B cell (primary cell): ENCODE measurements at places on chromosomes 7 and 10.

- no peak for DNase-seq
These were observed 56.8 kb upstream of the JAZF1 start for GRCh38 chr7:28237363-28237762.

- no peak for DNase-seq
These were observed 1.0 kb upstream of the CHN2 start for GRCh38 chr7:29193316-29194205.

DNA sequence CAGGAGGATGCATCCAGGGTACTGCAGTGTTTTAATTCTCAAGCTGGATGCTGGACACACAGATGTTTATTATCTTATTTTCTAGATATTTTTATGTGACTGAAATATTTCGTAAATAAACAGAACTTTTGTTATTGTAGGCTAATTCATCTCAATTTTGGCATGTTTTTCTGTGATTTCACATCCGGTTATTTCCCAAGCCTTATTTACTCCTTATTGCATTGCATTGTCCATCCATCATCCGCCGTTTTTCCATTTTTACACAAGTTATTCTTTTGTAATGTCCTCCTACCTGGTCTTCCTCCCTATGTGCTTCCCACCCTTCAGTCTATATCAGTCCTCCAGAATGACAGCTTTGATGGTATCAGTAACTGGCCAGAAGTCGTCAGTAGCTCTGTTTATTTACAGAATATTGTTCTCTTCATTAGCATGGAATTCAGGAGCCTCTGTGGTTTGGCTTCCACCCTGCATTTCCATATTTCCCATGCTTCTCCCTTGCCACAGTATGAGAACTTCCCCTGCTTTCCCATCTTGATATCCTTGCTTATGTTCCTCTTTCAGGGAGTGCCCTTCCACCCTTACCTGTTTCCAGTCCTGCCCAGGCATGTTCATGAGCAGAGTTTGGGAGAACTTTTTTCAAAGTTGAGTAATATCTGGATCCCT lies 16.1 kb downstream of the GNAI1 start:
- no peak for DNase-seq

DNA sequence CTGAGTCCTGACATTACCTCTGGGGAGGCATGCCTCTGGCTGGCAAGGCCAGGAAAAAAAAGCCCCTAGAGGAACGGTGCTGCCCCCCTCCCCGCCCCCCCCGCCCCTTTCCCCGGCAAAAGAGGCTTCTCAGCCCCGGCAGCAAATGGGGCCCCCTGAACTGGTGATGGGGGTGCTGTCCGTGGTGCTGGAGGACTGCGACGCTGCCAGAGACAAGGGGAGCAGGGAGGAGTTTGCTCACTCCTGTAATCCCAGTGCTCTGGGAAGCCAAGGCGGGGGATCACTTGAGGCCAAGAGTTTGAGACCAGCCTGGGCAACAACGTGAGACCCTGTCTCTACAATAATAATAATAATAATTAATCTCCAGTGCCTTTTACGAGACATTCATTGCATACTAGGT lies 23.7 kb downstream of the SRRM3 start:
- no peak for DNase-seq
